ENCODE measurements at places on chromosomes 3 and 15.

GRCh38 chr3:42013691-42014457 lies 52.0 kb upstream of the ULK4 start:
- no peak for DNase-seq

DNA sequence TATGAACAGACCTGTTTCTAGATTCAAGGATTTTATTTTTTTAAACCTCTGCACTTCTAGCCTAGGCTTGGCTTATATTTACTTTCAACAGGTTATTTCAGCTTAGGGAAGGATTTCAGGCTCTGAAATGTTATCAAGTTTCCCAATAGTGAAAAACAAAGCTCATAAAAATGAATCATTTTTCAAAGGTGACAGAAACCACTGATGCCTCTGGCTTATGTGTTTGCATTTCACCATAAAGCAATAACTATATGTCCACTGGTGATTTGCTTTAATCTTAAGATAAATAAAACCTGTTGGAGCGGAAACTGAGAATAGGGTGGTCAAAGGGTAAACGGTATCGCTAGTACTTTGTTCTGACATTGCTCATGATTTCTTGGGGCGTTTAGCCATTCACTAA lies 141.2 kb upstream of the LRIG1 start:
- DNase-seq = no peak

GRCh38 chr3:168044049-168044448 lies 51.7 kb downstream of the GOLIM4 start:
- no peak for DNase-seq

GRCh38 chr15:78715434-78715833 lies 74.4 kb upstream of the CHRNB4 start:
- no peak for DNase-seq

- no peak for DNase-seq
These were observed 8.4 kb downstream of the SHF start for GRCh38 chr15:45179221-45179985.

GRCh38 chr3:179174316-179174715 lies 26.2 kb downstream of the PIK3CA start:
- DNase-seq = no peak
